Chondrocyte (in vitro differentiated cells): ENCODE measurements at places on chromosomes 2 and 18. TPM values are rescaled to one million over a fixed set of nuclear protein-coding genes. Genes with fewer than 3 reads are reported as not detected.

DNA sequence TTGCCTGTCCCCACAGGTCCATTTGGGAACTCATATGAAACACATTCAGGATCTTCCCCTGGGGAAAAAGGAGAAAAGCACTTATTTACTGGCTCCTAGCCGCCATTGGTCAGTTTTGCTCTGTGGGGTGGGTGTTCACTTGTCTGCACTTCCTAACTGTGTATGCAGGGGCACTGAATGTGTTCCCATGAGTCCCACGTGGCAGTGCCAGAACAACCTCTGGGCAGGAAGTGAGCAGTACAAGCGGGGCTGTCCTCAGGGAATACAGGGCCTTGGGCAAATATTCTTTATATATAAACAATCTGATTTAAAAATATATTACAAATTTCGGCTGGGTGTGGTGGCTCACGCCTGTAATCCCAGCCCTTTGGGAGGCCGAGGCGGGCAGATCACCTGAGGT lies 21.8 kb upstream of the CTIF start:
- H3K4me1 ChIP-seq = peaks cover 4% of the 10 kb centered on the region
- DNase-seq = no peak
- no peak overlapping the region for H3K27ac ChIP-seq

DNA sequence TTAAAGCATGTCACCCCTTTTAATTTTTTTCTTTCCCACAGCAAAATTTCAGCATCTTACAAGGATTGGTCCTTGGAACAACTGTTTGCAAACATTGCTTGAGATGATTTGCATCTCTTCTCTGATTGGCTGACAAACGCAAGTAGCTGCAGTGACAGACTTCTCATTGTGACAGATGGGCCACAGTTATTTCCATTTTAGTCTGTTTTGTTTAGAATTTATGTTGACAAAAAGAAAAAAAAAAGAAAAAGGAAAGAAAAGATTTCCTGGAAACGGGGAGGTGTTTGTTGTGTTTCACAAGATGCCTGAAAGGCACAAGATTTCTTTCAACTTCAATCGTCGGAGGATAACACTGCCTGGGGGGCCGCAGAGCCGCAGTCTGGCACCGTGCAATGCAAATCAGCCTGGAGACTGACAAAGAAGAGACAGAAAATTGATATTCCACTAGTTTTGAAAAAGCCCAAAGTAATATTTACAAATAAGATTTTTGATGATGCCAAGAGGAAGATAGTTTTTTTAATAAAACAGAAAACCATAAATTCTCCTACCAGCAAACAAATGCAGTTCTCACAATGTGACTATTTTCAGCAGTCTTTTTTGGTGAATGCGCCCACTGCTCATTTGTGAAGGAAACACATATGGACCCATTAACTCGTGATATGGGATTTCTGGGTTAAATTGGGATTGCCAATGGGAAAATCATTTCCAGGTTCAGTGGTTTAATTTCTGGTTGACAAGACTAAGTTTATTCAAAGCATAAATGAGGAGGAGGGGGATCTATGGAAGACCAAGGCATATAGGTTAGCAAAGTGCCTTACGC lies 296.2 kb upstream of the SMIM21 start:
- no peak overlapping the region for H3K4me3 ChIP-seq
- peaks cover 20% of the 10 kb centered on the region for H3K27me3 ChIP-seq
- H3K27ac ChIP-seq = no peak overlapping the region
- no peak for DNase-seq
- H3K36me3 ChIP-seq = peaks cover 1% of the 10 kb centered on the region
- no peaks in the 10 kb centered on the region for H3K4me1 ChIP-seq

The MOGAT1 gene
- total RNA-seq = not detected in 3 replicates

DNA sequence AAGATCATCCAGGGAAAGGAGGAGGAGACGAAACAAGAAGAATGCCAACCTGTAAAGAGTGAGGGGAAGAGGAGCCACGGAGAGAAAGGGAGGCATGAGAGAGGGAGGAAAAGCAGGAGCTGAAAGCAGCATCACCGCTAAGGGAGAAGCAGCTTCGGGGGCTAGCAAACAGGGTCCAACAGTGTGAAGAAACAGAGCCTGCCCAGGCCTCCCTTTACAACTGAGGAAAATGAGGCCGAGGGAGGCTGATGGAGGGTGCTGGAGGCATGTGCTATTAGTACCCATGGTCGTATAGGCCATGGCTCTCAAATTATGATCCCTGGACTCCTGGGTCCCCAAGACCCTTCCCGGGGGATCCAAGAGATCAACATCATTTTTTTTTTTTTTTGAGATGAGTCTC lies 50.4 kb upstream of the ASPRV1 start:
- peaks cover 2% of the 10 kb centered on the region for H3K4me1 ChIP-seq
- DNase-seq = no peak
- H3K27me3 ChIP-seq = no peaks in the 10 kb centered on the region
- no peak overlapping the region for H3K4me3 ChIP-seq
- peaks cover 6% of the 10 kb centered on the region for H3K36me3 ChIP-seq
- no peak overlapping the region for H3K27ac ChIP-seq

DNA sequence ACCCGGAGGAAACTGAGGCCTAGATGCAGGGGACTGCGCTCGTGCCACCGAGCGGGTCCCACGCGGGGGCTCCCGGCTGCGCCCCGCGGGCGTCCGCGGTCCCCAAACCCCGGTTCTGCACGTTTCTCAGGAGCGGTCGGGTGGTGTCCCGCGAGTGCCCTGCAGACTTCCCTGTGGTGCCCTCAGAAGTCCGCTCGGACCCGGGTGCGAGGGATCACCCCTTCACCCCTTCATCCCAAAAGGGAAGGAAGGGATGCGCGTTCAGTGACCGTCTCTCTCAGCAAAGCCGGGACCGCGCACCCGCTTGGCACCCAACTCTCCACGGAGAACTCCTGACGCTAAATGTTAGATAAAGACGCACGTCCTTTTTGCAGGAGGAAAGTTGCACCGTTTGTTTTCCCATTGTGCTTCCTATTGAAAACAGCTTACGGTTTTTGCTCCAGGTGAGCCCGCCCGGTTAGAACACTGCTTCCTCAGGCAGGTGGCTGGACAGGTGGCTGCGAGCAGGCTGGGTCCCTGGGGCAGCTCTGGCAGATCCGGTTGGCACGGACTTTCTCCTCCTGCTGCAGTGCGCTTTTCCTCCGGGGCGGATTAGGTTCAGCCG lies 779 bp downstream of the DGKD start:
- H3K27ac ChIP-seq = peak overlapping the region; percentile 42
- DNase-seq = no peak
- no peaks in the 10 kb centered on the region for H3K36me3 ChIP-seq
- H3K4me1 ChIP-seq = peaks cover 81% of the 10 kb centered on the region

- peaks cover 1% of the 10 kb centered on the region for H3K36me3 ChIP-seq
- H3K27ac ChIP-seq = no peak overlapping the region
- no peak overlapping the region for H3K4me3 ChIP-seq
- H3K27me3 ChIP-seq = peaks cover 51% of the 10 kb centered on the region
These were observed 13.6 kb downstream of the AQP12A start for GRCh38 chr2:240705204-240705791.
